ENCODE measurements at places on chromosomes 12 and 14. TPM values are rescaled to one million over a fixed set of nuclear protein-coding genes. Genes with fewer than 3 reads are reported as not detected.
A peak's percentile ranks its signal among the peaks of the same experiment; 100 is the strongest.

DNA sequence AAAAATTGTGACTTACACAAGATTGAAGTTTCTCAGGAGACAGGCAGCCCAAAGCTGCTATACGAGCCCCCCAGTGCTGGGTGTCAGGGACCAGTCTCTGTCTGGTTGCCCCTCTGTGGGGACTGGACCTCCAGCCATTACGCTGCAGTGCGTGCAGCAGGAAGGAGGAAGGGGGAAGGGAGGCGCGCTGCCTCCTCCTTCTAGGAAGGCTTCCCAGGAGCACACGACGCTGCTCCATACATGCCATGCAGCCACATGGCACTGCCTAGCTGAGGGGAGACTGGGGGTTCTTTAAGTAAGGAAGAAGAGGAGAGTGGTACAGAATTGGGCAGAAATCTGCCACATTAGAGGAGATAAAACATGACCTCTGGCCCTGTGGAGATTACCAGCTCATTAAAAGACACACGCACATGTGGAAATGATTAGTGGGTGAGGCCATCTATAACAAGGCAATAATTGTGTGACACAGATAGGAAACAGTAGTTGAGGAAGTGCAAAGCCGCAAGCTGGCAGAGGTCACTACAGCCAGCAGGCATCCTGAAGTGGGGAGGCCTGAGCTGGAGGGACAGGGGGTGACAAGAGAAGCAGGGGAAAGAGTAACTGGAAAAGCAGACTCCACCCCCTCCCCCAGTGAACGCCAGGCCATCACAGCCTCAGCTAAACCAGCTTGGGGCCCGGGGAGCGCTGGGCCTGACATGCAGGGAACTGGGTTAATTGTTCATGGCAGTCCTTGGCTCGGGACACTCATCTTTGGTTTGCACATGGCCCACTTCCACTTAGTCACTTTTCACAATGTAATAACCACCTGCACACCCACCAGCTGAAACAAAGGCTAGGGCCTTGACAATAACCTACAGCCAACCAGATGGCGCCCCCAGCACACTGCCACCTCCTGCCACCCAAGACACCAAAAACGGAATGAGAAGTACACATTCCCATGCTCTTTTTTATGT, 39.6 kb downstream of the CCDC88C start:
- peak; percentile 21 for DNase-seq

DNA sequence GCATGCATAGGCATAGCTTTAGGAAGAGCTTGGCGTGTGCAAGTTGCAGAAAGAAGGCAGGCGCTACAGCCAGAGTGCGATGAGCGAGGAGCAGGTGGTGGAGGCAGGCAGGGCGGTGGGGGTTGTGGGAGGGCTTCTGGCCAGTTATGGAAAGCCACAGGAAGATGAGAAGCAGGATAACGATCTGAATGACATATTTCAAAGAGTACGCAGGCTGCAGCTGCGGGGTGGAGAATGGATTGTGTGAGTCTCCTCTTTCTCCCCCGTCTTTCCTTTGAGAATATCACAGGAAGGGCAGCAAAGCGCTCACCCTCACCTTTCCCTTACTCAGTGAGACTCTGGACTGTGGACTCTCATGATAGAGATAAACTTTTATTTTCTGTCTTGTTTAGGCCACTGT, 48.7 kb upstream of the PLXNC1 start:
- no peak for DNase-seq

The PLA2G1B gene
- not detected for total RNA-seq

GRCh38 chr12:79121486-79121885, 256.9 kb downstream of the SYT1 start:
- DNase-seq: peak; percentile 32

GRCh38 chr12:114131824-114132223, 165.7 kb upstream of the RBM19 start:
- peak; percentile 39 for DNase-seq

The NKX2-1 gene
- not detected for total RNA-seq

The CCDC38 gene
- total RNA-seq: 0.16 TPM

DNA sequence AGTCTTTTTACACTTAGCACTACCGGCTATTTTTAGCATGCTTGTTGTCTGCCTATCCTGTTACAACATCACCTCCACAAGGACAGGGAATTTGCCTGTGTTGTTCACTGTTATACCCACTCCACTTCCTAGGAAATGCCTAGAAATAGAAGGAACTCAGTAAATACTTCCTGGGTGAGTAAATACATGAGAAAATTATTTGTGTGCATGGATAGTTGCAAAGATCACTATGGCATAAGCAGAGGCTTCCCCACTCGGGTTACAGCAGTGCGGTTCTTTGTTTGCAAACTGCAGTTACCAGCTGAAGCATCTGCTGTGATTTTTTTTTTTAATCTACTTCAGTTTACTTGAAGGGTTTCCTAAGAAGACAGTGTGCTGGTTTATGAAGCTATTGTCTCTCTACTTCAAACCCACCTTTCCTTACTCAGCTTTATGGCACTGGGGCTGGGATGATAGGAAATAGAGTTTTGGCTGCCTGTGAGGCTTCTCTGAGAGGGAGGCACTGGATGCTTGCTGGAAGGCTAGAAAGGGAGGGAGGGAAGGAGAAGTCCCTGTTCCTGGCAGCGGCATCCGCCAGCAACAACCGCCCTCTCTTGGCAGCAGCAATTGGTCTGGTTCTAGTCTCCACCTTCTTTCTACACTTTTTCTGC, 29.0 kb downstream of the PDE6H start:
- no peak for DNase-seq
